Mesothelial cell of epicardium (in vitro differentiated cells): ENCODE measurements at places on chromosomes 4 and X. TPM values are rescaled to one million over a fixed set of nuclear protein-coding genes. Genes with fewer than 3 reads are reported as not detected.

PAGE2 gene
- total RNA-seq = not detected in 3 replicates

- no peak for DNase-seq
Observed at GRCh38 chr4:17058916-17059741, 160.7 kb upstream of the LDB2 start.

DNA sequence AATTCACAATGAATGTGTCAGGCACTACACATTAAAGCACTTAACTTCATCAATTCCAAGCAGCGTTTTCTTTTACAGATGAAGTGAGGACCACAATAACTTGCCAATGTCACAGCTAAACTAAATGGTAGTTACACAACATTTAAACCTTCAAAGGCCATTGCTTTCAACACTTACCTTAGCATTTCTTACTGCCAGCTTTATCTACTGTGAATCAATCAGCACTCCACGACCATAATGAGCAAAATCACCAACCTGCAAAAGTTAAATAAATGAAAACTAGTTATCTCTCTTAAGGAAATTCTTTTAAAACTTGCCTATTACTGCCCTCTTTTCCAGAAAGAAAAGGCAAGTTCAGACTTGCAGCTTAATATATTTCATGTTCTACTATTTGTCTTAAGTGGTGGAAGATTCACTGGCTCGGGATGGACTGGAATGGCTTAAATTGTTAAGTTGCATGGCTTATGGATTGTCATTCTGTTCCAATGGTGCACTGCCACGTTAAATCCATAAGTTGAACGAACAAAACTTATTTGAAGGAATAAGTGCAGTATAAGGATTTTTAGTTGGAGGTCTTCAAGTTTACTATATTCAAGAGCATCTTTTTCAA is 8.3 kb downstream of the RBMX start:
- DNase-seq = no peak

DNA sequence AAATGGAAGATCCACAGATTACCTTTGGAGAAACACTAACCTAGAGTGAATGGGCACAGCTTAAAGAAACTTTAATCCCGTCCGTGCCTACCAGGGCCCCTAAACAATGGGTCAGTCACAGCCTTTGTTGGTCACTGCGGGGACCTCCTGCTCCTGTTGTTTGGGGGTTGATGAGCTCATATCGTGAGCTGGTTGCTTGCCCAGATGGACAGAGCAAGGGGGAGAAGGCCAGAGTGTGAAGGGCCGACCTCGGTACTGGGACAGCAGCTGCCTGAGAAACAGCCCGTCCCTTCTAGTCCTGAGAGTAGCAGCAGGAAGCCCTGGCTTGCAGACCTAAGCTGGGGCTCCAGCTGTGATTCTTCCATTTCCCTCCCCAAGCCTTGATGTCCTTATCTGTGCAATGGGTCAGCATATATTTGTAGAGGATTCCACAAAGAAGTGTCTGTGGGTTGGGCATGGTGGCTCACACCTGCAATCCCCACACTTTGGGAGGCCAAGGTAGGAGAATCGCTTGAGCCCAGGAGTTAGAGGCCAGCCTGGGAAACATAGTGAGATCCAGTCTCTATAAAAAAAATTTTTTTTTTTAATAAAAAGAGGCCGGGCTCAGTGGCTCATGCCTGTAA is 69.6 kb upstream of the SLC34A2 start:
- no peak for DNase-seq

GRCh38 chr4:174999407-174999806 is 81.2 kb downstream of the ADAM29 start:
- no peak for DNase-seq
